ENCODE measurements at places on chromosomes 11 and 22.

DNA sequence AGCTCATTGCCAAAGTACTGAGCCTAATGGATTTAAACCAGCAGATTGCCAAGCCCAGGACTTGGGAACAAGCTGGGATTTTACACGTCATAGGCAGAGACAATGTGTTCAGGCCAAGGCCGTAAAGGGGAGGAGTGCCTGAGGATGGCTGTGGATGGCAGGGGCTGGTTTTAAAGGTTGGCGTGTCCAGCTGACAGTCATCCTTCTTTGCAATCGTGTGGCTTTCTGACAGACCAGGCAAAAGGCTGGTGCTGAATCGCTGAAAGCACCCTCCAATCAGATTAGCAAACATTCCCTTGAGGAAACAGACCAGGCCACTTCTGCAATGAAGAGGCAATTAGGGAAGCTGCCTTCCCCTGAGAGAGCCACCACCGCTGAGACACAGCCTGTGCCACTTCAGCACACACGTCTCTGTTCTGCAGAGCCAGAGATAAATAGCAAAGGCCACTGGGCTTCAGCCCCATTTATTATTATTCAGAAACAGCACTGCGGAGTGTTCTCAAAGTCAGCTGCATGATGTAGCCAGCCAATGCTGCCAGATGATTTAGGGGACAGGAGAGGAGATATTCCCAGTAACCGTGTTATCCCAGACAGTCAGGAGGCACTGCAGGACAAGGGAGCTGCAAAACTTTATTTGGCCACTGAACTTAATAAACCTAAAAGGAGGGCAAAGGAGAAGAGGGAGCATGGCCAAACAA lies 54.2 kb upstream of the CSNK2A3 start:
- no peak for DNase-seq

- no peak for DNase-seq
These were observed 81.2 kb downstream of the DSCAML1 start for GRCh38 chr11:117715801-117716200.

DNA sequence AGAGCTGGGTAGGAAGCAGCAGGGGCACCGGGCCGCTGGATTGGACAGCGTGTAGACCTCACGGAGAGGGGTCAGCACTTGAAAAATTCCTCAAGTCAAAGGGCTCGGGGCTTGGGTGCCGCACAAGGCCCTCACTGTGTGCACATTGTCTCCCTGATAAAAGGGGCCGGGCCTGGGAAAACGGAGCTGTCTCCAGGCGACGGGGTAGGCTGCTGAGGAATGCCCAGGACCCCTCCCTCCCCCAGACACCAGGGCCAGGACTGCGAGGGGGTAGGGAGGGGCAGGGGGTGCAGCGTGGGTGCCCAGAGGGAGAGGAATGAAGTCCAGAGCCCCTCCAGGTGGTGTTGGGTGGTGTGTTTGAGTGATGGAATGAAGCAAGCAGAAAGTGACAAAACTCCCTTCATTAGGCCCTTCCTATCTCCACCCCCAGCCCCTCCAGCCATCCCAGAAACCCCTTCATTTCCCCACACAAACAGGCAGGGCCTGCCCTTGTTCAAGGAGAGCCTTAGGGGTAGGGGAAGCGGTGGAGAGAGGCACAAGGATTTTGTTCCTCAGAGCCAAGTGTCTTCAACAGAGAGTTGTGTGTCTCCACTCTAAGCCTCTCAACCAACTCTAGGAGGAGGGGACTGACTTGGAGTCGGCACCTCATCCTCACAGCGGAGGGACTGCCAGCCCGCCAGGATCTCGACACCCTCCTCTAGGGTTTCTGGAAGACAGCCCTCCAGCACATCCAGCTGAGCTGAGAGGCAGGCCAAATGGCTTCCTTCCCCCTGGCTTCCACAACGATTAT lies 63.9 kb downstream of the SYN3 start:
- no peak for DNase-seq

DNA sequence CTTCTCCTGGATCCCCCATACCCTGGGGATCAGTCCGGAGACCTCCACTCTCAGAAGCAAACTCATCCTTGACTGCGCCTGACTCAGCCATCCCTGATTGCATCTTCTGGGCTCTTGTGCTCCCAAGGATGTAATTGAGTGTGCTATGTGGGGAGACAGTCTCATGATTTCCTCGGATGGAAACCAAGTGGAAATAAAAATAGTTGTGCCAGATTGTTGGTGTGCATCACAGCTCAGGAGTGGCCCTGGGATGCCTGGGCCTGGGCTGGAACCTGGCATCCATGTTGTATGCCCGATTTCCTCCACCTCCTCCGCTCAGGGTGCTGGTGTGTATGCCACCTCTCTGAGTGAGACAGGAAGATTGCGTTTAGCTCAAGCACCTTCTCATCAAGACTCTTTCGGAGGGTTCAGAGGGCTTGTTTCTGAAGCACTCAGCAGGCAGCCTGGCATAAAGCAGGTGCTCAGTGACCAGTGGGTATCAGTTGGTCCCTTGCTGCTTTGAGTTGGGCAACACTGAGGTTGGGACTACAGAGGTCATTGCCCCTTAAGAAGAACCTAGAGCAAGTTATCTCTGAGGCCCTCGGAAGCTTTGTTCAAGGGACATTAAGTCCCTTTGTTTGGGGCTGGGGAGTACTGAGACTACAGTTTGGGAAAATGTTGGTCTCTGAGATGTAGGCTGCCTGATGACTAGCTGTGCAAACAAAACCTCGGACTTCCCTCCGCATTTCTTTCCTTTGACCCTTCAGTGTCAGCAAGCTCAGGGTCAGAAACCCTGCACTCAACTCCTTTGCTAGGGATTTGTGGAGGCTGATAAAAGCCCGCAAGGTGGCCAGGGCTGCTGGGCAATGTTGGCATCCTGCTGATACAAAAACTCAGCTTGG lies 24.8 kb upstream of the MICAL2 start:
- no peak for DNase-seq

- no peak for DNase-seq
These were observed 111.8 kb upstream of the TMEM45B start for GRCh38 chr11:129703846-129704245.

DNA sequence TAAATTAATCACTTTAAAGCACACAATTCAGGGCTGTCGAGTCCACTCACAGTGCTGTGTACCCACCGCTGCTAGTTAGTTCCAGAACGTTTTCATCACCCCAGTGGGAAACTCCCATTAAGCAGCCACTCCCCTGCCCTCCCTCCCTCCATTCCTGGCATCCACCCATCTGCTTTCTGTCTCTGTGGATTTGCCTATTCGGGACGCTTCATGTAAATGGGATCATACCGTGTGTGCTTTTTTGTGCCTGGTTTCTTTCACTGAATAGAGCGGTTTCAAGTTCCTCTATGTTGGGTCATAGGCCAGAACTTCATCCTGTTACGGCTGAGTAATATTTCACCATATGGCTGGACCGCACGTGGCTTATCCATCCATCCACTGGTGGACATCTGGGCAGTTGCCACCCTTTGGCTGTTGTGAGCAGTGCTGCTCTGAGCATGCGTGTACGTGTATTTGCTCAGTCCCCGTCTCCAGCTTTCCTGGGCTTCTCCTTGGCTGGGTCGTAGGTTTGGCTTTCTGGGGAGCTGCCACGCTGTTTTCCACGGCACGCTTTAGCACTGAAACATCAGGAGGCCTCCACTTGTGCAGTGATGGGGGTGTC lies 30.1 kb downstream of the ARHGAP8 start:
- no peak for DNase-seq

GRCh38 chr11:65456418-65456817 lies 33.8 kb downstream of the NEAT1 start:
- DNase-seq, result no peak

- DNase-seq, result no peak
These were observed 84.1 kb downstream of the NXPE2 start for GRCh38 chr11:114762408-114762807.

GRCh38 chr11:119342362-119343130 lies 1.9 kb upstream of the C1QTNF5 start:
- no peak for DNase-seq

- no peak for DNase-seq
These were observed 43.7 kb downstream of the OSBPL5 start for GRCh38 chr11:3121416-3121815.

Data from epithelial cell of prostate (primary cell).